ENCODE measurements at places on chromosomes 2 and 18.
A peak's percentile ranks its signal among the peaks of the same experiment; 100 is the strongest.

DNA sequence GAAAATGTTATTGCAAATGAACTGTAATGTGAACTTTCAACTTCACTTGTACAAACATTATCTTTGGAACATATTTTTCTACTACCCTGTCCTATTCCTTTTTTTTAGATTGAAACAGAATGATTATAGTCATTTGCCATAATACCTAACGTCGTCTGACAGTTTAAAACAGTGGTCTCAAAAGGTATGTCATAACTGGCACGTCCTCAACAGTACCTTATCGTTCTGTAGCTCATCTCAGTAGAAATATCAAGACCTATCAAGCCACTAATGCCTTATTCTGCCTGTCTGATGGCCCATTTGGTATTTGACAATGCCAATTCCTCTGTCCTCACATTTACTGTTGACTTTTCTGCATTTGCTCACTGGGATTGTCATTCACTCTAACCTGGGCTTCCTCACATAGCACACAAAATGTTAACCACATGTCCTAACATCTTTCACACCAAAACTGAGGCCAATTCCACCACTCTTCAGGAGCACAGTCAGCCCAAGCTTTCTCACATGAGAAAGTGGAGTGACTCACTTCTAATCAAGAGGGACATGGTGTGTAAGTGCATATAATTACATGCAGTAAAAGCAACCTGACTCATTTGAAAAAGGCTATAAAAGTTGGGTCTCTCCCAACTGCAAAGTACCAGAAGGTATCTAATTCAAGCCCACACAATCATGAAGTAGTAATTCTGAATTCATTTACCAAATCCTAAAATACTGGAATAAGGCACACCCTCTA, 34.8 kb downstream of the DNER start:
- DNase-seq: peak; percentile 58

DNA sequence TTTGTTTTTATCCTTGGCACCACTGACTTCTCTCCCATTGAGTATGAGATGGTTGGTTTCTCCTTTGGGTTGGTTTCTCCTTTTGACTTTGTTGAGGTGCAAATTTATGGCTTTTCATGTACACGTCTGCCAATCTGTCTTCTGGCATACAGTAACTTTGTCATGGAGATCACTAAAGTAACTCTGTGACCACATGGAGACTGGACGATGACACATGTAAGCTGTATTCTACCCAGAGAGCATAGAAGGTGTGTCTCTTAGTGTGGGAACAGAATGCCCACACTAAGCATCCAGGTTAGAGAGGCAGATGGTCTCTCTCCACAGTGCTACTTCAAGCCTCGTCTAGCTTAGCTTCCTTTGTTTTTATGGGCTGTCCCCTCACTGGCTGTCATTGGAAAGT, 897.5 kb downstream of the SUCLG1 start:
- DNase-seq: no peak

DNA sequence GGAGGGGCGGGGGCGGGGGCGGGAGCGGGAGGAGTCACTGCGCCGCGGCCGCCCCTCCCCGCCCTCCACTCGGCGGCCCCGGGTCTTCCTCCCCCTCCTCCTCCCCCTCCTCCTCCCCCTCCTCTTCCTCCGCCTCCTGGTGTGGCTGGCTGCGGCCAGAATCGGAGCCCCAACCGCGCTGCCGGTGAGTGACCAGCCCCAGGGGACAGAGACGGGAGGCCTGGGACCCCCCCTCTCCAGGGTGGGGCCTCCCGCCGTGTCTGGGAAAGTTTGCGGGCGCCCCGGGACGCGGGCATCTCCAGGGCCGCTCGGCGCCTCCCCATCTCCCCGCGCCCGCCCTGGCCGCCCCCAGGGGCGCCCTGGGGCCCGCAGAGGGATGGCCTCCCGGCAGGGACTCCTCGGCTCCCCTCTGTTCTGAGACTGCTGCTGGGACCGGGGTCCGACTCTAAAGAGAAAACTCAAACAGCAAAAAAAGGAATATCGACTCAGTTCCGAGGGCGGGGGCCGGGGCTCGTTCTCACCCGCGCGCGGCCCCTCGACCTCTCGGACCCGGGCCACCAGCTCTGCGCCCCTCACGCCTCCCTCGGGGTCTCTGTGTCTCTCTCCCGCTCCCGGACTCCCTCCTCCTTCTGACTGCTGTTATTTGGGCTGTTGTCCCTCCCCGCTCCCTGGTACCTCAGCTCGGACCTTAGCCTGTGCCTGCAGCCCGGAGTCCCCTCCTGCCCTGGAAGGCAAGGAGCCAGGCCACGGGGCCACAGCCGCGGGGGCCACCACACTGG, at the start of gene STON1:
Gene STON1 (plus strand): TSS at position 122 of the 779 bp plus-strand sequence. CDS start 50,480 bp downstream, outside the sequence.
- peak; percentile 40 for DNase-seq

GRCh38 chr2:34912084-34912483, 1313.0 kb upstream of the FAM98A start:
- DNase-seq: no peak

DNA sequence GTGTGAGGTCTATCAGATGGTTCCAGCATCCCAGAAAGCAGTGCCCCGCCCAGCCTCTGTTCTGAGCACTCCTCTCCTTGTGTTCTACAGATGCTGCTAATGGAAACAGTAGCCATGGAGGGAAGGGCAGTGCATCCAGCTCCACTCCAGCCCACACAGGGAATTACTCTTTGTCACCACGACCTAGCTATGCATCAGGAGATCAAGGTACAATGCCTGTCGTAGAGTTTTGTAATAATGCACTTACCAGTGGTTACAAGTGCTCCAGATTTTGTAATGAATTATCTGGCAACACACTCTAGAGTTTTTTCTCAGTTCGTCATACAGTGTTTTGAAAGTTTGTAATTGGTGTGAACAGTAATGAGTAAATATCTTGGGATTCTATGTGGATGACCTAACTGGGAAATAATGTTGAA, 161.1 kb downstream of the ESCO1 start:
- DNase-seq: peak; percentile 94

DNA sequence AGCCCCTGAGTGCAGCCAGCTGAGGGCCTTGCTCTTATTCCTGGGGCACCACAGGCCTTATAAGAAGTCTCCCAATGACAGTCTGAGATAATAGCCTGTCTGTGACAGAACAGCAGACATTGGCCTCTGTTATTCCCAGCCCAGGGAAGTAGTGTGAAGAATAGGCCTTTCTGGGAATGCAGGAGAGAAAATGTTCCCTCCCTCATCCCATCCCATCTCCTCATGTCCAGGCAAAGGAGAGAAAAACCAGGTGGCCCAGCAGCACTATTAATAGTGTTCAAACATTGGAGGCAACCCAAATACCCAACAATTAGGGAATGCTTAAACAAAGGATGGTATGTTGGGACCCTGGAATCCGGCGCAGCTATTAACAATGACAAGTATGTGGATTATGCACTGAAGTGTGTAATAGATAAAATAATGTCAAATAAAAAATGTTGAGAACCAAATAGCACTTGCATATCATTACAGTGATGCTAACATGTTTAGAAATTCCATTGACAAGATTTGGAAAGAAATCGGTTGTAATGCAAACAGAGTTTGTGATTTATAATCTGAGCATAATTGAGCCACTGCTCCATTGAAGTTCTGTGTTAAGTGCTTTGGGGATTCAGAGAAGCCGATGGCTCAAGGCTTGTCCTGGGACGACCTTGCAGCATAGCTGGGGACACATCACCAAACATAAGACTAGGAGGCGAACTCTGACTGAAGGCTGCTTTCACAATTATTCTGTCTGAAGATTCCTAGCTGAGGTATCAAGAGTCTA, 69.3 kb downstream of the LBH start:
- no peak for DNase-seq

- DNase-seq: no peak
Measured at GRCh38 chr2:145352484-145352883, 832.6 kb upstream of the ZEB2 start.

DNA sequence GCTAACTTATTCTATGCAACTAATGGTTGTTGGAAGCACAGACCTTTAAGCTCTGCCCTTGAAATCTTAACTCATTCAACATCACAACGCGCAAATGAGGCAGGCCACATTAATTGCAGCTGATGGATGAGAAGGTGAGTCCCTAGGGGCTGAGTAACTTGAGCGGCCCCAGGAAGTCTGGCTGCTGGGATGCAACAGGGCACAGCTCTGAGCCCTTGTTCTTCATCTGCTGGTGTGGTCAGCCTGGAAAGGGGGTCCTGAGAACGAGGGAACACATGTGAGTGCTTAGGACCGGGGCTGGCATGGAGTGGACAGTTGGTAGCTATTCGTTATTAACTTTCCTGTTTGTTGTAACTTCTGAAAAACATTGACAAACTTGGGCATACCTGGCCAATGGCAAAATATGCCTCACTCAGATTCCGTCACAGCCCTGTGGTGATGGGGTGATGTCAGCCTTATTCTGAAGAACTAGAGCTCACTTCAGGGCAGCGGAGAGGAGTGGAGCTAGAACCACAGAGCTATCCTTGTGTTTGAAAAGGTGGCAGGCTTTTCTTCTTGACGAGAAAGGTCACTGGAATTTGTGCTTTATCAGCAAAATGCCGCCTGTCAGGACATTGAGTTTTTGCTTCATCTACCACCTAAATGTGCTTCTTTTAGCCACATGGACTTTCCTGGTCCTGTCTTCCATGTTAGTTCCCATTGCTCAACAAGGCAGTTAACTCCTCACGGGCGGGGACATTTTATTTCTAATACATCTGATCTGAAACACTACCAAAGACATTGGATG, 145.9 kb upstream of the FHL2 start:
- no peak for DNase-seq

DNA sequence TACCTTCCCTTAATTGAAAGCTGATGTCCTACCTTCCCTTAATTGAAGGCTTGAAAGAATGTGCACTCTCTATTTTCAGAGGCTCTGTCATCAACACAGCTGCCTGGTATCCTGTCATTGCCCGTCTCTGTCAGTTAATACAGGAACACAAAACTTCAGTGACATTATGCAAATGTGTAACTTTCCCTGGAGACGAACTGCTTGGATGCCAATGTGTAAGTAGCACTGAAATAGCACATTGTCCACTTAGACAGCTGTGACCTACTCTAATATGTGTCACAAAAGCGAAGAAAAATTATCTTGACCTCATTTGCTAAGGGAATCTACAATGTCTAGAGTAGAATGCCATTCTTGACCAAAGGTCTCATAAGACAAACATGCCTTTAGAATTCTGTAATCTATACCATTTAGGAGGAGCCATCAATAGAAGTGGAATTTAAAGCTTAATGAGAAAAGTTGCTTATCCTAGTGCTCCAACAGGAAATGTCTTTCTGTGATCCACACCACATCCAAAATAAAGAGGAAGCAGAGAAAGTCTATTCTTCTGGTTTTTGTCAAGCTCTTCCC, 138.1 kb downstream of the BARD1 start:
- DNase-seq: no peak
